ENCODE measurements at places on chromosomes 7 and 10.

- no peak for DNase-seq
Observed at GRCh38 chr10:23869548-23869947, 339.4 kb upstream of the KIAA1217 start.

DNA sequence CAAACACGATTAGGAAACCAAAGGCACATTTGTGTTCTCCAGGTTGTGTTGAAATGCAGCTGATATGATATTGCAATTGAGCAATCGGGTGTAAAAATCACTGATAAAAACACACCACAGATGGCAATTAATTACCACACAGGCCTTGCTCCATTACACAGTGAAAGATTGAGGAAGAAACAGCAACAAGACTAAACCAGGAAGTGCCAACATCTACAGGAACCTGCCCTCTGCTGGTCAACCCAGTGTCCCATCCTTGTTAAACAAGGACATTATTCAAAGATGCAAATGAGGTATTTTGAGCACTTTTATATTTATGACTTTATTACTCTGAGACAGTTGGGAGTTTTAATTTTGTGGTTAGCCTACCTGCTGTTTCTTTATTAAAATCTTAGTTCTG is 765.6 kb upstream of the GHITM start:
- DNase-seq, result no peak

DNA sequence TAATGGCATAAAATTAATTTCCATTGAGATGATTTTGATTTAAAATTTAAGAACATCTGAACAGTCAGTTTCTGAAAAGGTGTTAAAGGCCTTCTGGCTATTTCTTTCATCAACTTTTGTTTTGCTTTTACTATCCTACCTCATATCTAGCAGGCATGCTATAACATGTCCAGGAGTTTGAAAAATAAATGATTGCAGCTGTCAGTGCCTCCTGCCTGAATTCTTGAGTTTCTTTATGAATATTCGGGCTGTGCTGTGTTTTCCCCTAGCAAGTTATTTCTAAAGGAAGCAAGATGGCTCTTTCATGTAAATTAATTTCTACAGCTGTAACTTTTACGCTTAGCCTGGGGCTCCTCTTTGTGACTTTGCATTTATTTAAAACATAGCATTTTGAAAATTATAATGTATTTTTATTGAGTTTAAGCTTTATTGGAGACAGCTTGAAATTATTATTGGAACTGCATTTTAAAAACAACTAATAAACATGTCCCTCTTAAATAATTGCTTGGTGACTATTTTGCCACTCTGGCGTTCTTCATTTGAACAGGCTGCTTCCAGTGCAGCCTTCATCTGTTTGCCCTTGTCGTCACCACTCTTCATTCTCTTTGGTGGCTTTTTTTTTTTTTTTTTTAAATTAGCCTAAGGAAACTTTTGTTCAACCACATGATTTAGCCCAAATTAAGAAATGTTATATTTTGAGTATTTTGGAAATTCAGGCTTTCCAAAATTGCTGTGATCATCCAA is 1083.4 kb upstream of the LRRN3 start:
- DNase-seq, result no peak

DNA sequence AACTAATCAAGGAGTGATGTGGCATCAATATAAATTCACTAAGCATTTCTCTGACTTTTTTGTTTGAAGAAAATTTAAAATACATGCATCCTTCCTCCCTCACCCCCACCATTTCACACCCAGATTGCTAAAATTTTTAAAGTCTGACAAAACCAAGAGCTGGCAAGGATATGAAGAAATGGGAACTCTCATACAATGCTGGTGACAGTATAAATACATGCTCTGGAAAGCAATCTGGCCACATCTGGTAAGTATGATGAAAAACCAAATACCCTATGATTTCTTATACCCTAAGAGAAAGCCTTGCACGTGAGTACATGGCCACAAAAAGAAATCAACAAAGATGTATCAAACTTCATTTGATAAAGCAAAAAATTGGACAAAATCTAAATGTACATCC is 31.2 kb downstream of the P4HA1 start:
- no peak for DNase-seq

DNA sequence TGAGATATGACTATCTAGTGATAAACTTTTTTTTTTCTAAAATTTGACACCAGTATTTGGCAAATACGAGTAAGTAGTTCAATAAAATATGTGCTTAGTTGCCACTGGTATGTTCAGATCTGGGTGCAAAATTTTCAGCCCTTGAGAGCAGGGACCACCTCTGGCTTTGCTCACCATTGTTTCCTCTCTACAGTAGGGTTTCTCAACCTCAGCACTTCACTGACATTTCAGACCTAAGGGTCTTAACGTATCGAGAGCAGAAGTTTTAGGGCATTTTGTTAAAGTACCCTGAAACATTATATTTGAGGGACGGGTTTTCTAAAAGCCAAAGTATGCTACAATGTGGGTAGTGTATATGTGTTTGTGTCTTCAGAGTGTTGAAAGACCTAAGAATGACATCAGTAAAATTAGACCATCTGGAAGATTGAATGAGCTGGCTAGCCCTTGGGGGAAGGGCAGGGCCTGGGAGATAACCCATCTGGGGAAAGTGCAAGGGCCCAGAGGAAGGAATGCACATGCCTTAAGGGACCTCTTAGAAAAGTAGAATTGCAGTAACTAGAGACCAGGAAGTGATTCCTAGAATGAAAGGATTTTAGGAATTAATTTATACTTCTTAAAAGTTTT is 11.8 kb downstream of the BZW2 start:
- DNase-seq, result no peak

GRCh38 chr10:2891073-2891769 is 176.1 kb upstream of the PFKP start:
- no peak for DNase-seq

Measured in stimulated activated CD4-positive, alpha-beta T cell treated with anti-CD3 and anti-CD28 coated beads, TNF-alpha, amount 100 ng/mL, for 24 hours (primary cell).